ENCODE measurements at places on chromosomes 7 and 10.
A peak's percentile ranks its signal among the peaks of the same experiment; 100 is the strongest.

DNA sequence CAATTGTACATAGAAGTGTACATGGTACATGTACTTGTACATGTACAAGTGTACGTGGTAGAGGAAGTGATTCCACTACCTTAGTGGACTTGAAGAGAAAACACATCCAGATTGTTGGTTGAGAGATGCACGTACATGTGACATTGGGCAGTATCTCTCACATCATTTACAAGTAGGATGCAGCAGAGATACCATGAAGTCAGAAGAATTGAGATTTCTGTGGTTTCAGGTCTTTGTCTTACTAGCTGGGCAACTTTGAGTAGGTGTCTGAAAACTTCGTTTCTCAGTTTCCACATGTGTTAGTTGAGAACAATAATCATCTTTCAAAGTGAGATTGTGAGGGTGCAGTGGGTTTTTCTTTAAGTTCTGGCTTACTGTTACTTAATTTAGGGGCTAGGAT, 21.5 kb downstream of the CLDN12 start:
- no peak for DNase-seq

GRCh38 chr10:49252313-49253034, 46.5 kb upstream of the C10orf71 start:
- DNase-seq, result no peak

DNA sequence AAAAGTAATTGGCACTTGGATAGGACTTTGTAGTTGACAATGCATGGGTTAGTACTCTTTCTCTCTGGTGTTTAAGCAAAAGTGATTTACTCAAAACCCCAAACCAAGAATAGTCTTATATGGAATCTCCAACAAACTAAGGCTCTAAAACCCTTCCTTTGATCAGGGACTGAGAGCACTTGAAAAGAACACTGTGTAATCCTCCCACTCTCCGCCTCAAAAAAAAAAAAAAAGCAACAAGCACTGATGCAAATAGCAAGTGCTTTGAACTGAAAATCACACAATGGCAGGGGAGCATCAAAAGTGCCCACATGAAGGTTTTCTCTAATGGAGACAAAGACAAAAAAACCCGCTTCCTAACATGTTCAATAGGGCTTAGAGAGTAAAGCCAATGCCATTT, 467.9 kb upstream of the AUTS2 start:
- no peak for DNase-seq

DNA sequence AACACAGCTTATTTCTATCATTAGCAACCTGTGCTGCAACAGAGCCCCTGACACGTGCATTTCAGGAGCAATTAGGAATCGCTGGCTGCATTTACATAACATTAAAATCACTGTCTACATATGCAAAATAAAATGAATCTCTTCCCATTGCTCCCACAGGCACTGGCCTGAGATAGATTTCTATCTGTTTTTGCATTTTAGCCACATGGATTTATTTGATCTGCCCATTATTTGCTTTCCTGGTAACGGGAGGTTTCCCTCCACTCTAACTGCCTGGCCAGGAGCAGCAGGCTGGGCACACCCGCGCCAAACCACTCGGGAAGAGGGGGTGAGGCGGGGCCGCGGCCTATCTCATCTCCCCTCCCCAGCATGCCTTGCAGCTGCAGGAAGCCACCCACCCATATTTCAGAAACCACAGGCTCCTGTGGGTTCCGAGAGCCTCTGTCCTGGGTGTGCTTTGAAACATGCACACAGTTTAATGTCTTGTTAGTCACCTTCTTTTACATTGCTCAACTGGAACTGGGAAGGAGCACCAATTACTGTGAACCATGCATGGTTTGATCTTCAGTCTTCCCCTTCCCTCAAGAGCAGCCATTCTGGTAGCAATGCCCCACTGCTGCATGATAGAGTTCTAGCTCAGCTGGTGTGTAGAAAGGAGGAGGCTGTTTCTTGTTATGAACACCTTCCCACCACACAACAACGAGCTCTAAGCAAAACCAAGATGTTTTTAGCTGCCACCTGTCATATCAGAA, 37.7 kb upstream of the IKZF1 start:
- peak; percentile 92 for DNase-seq

DNA sequence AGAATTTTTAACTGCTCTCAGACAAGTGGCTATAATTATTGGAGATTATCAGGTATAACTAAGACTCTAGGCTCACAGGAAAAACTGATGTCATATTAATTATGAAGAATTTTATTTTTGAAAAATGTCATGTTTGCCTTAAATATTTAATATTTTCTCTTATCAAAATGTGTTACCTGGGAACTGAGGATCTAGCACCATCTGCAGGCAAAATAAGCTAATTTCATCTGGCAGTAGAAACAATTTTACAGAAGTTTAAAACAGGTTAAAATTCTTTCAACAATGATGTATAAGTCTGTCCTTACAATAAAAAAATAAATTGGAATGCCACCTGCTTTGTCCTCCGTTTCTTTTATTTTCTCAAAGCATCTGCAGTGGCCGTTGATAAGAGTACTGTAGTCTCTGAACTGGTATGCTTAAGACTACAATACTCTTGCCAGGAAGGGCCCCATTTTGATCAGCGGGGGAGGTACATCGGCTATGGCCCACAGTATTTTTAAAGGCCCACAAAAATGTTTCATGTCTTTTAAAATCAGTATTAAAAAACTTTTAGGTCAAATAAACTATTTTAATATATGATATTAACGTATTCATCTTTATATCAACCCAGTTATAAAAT, 81.3 kb downstream of the VWDE start:
- DNase-seq, result peak; percentile 46

- peak; percentile 71 for DNase-seq
Observed at GRCh38 chr7:38374507-38374906, 101.1 kb upstream of the TARP start.

- no peak for DNase-seq
Observed at GRCh38 chr10:24974976-24975375, 22.6 kb upstream of the PRTFDC1 start.

DNA sequence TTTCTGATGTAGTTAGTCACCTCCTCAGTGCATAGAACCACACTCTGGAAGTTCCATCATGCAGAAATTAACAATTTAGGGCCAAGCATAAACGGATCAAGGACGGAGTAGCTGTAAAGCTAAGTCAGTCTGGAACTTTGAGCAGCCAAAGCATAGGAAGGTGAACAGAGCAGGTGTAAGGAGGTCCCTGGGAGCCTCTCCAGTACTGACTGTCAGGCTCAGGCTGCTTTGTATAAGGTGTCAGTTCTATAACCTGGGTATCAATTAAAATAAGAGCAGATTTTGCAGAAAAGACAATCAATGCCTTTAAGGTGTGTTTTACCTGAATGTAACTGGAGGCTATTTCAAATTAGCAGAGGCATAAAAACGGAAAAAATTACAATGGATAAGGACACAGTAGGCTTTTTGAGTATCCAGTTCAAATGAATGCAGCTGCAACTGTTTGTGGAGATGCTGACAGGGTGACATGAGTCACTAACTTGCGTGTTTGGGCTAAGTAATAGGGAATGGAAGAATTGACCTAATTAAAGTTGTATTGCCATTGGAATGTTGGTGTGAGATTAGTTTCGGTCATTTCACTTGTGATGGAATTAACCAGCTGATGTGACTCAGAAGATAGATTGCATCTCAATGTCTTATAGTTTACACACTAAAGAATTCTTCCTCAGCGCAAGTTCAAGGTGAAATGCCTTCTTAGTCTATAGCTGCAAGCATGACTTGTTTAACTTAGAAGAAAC, 417.9 kb upstream of the CNTNAP2 start:
- no peak for DNase-seq

GRCh38 chr10:69655124-69655867, 25.2 kb downstream of the FAM241B start:
- DNase-seq, result no peak

GRCh38 chr7:64880322-64881297, 22.5 kb upstream of the ZNF273 start:
- DNase-seq, result no peak

DNA sequence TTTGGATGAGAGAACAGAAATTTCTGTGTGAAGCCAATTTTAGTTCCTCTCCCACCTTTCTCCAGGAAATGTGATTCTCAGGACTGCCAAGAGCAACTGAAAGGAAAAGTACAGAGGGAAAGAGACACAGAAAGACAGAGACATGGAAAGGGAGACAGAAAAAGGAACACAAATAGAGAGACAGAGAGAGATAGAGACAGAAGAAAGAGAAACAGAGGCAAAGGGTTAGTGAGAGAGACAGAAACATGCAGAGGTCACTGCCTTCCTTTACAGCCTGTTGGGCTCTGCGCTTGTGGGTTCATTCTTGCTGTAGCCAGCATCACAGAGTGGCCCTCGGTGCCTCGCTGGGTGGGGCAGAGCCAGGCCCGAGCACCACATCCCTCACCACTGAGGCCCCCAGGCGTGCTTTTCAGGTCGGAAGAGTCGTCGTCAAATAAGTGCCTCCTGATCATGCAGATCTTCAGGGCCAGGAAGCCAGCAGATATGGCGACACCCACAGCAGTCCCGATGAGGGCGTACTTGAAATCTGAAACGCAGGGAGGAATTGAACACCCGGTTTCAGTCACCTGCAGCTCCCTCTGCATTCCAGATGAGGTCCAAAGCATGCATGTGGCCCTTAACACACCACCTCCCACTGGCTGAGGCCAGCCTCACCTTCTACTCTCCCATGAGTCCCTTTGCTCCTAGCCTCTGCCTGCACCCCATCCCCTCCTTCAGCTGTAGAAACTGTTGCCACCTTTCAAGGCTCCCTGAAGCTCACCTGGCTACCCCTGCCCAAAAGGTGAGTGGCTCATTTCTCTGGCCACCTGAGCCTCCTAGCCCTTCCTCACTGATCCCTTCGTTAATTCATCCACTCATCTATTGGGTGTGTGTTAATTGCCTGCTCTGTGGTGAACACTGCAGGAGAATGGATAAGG, 21.4 kb downstream of the TMEM273 start:
- no peak for DNase-seq

- DNase-seq, result no peak
Observed at GRCh38 chr7:137386966-137387365, 43.4 kb upstream of the PTN start.

- peak; percentile 88 for DNase-seq
Observed at GRCh38 chr7:131108212-131108940, 219.3 kb upstream of the MKLN1 start.

DNA sequence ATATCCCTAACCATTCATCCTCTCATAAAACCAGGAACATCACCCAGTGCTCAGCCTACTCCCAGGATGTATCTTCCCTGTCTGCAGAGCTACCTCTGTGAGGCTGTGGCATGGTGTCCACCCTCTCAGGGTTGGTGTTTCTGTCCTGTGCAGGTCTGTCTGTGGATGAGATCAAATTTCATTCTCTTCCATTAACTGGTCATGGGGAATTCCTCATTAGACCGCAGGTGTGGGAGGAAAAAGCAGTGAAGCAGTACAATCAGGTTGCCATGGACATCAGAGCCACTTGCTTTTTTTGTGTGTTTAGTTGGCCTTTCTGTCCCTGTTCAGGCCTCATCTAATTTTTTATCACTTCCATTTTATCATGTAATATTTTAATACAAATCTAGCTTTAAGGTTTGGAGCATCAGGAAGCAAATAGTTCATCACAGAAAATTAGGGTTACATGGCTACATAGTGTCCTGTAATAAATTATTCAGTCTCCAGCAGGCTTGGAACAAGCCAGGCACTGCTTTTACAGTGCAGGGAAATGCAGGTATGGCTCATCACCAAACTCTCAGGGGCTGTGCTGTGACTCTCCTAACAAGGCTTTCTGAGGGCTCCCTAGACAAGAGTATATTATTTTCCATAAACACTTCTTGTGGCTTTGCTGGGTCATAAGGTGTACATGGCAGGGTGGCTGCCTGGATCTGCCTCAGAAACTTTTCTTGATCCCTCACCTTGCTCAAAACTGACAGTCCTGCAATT, 594.9 kb upstream of the IGFBP3 start:
- no peak for DNase-seq

- peak; percentile 89 for DNase-seq
Observed at GRCh38 chr10:26448706-26449435, 10.7 kb downstream of the APBB1IP start.

DNA sequence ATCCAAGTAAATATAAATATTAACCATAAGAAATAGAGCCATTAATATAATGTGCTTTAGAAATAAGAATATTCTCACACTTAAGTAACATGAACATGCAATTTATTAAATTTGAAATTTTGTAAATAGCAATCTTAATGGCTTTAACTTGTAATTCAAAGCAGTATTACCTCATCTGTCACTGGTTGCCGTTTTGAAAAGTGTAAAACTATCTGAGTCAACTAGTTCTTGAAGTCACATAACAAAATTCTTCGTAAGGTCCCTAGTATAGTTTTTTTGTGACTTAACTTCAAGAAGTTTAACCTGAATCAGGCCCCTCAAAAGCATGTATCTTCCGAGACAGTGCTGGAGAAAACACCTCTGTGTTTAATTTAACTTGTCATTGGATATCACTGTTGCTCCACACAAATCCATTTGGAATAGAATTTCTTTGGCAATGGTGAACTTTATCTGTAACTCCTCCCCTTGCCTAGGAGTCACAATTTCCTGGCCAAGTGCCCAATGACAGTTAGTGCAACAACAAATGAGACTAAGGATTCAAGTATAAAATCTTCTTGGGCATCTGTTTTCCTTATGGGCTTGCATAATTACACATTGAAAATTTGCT, 47.1 kb downstream of the NT5C2 start:
- no peak for DNase-seq

GRCh38 chr10:70657041-70657440, 15.3 kb upstream of the ADAMTS14 start:
- DNase-seq, result no peak
